ENCODE measurements at places on chromosomes 7 and 10.

- DNase-seq: no peak
These were observed 151.8 kb upstream of the STK17A start for GRCh38 chr7:43431020-43431595.

DNA sequence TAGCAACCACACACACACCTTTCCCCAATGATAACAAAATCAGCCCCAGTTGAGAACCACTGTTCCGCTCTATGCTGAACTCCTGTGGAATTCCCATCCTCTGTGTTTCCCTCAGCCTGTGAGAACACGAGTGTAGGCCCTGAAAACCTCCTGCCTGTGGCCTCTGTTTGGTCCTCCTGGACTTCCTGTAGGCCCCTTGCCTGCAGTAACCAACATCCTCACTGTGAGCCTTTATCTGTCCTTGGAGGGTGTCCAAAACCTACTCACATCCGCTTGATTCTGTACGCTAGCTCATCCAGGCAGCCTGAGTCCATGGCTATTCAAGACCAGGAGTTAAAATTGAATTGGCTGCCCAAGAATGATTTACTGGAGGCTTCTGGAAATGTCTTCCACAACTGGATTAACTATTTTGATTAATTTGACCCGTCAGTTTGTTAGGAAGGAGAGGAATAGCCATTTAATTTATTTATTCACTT is 149.8 kb downstream of the AKR1D1 start:
- no peak for DNase-seq

DNA sequence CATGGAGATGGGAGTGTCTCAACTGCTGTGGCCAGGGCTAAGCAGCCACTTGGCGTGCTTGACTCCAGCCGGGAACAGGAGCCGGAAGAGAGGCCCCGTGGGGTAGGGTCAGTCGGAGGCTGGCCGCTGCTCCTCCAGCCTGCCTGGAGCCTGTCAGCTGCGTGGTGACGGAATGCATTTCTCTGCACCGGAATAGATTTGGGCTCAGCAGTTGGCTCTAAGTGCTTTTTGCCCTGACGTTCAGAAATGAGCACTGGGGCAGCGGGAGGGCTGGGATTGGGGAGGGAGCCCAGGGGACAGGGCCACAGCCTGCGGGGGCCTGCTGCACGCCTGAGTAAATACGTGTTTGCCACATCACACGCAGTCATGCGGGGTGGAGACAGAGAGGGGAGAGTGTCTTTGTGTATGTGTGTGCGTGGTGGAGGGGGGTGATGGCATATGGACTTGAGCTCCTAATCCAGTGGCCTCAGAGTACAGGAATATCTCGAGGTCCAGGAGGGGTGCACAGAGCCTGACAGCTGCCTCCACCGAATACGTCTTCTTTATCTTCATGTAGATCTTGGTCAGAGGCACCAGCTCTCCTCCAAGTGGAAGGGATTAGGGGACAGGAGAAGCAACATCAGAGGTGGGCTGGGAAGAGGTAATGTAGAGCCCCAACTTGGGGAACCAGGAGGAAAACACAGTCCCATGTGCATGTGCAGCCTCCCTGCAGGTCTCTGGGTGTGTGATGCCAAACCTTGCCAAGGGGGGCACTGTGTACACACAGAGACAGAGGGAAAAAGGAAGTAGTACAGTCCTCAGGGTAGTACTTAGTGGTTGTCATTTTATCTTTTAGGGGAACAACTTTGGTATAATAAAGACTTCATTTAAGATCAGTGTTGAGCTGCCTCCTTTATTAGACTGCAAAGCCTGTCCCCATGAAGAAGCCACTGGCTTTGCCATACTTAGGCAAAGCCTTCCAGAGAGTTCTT is 151.4 kb downstream of the CDH23 start:
- peak; percentile 87 for DNase-seq

GRCh38 chr7:158779061-158780000 is 50.0 kb downstream of the ESYT2 start:
- DNase-seq: no peak

DNA sequence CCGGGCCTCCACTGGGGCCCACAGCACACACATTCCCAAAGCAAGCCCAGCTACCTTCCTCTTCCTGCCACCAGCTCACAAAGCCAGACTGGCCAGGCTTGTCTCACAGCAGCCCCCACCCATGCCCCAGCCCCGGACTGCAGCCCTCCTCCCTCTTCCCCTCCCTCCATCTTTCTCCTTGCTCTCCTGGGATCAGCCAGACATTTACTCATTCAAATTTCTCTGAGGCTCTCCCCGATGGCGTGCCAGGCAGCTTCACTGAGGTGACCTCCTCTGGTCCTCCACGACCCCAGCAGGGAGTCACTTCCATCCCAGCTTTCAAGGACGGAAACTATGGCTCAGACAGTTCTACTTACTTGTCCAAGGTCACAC is 187.5 kb downstream of the GRID1 start:
- no peak for DNase-seq

DNA sequence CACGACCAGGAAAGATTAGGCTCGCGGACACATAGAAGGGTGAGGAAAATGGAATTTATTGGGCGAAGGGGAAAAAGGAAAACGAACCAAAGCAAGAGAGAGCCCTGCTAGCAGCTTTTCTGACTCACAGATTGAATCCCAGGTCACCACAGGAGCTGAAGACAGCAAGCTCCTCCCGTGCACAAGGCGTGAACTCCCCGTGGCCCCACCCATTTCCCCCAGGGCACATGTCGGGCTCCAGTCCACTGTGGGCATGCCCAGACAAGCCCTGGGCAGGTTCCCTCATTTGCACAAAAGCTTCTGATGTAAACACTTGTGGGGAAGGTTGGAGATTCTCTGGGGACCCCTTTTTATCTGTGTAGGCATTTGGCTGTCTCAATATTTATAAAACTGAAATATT is 582.4 kb downstream of the SUGCT start:
- DNase-seq: peak; percentile 94

GRCh38 chr7:26046150-26046549 is 105.8 kb upstream of the NFE2L3 start:
- peak; percentile 6 for DNase-seq

DNA sequence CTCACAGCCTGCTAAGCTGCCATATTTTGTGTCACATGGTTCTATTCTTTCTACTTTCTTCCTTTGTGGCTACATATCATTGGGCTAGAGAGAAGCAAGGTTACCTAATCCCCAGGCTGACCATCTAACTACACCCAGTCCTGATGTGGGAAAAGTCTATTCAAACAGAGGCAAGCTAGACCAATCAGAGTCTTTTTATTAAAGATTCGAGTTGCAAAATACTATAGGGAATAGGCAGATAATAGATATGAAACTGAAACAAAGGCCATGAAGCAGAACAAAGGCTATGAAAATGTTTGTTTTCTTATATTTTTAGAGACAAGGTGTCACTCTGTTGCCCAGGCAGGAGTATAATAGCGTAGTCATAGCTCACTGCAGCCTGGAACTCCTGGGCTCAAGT is 36.7 kb downstream of the MTERF1 start:
- no peak for DNase-seq

DNA sequence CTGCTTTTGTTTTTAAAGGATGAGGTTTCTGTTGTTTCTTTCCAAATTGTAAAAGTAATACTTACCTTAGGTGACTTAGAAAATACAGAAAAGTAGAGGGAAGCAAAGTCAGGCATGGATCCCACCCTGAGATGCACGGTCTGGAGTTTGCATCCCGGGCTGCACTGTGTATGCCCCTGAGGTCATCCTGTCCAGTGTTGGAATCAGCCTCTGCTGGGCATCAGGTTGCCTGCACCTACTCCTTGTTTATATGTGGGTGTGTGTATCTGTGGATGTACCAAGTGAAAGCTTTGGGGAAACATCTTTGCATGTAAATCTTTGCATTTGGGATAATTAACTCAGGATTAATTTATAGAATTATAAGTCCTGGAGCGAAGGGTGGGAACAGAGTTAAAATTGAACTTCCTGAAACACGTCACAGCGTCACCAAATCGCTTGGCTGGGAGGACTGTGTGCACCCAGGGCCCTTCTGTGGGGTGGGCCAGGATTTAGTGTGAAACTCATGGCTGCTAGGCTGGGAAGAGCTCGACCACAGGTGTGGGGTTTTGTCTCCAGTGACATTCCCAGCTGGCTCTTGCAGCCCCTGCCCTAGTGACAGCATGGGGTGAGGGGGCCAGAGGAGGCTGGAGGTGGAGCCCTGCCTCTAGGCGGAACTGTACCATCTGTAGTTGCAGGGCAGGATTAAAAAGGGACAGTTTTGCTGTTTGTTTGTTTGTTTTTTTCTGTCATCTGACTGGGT is 27.9 kb downstream of the GTF2IRD1 start:
- no peak for DNase-seq

- peak; percentile 71 for DNase-seq
These were observed 70.6 kb upstream of the RHEB start for GRCh38 chr7:151590071-151590849.

DNA sequence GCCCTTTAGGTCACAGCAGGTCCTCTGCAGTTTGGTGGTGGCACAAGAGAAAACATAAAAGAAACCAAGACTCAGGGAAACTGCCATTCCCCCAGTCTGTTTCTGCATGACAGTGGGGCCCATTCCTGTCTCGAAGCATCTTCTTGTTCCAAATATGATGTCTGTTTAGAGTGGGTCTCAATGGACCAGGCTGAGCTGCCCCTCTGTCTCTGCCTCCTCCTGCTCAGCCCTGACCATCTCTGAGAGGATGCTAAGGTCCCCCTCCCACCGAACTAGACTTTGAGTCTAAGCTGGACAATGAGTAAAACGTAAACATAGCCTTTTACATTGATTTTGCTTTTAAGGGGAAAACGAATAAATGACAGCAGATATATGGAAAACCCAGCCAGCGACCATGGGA is 40.4 kb downstream of the CLEC2L start:
- no peak for DNase-seq

DNA sequence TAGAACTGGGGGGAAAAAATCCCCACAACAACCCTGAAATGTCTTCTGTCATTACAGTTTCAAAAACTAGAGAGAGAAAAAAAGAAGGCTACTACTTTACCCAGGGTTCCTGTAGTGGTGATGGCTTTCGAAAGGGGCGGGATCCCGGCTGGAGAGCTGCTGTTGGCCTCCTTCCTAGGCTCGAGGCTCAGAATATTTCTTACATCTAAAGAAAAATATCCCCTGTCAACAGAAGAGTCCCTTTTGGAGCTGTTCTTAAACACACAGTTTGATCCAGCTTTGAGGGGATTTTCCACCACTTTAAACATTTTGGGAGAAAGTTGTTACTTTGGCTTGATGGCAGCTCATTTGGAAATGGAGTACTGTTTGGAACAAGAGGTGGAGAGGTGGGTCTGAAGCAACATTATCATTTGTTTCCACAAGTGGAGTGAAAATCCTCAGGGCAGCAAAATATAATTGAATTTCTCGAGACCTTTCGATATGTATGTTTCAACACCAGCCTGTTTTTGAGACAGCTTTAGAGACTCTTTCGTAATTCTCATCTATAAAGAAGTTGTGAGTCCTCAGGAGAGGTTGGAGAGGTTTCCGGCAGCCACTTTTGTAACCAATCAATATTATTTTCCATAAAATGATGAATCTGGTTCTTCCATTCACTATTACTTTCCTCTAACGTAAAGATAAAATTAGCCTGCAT is 5.1 kb downstream of the HOXA13 start:
- DNase-seq: no peak

DNA sequence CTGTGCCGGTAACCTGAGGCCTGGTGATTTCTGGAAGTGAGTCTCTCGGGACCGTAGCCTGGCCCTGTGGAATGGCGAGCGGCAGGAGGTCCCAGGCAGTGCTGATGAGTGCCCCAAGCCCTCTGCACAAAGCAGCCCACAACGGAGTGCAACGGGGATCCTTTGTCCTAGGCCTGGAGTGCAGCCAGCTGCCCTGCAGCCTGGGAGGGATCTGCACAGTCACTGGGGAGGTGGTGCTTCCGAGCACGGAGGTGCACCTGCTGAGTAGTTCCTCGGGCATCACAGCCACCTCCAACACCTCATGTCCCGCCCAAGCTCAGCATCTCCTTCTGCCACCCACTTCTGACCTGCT is 162.8 kb upstream of the ZMIZ1 start:
- peak; percentile 79 for DNase-seq

GRCh38 chr7:80139236-80139635 is 4.6 kb downstream of the GNAI1 start:
- DNase-seq: no peak

- DNase-seq: no peak
These were observed 88.2 kb downstream of the ELFN1 start for GRCh38 chr7:1758028-1758858.

DNA sequence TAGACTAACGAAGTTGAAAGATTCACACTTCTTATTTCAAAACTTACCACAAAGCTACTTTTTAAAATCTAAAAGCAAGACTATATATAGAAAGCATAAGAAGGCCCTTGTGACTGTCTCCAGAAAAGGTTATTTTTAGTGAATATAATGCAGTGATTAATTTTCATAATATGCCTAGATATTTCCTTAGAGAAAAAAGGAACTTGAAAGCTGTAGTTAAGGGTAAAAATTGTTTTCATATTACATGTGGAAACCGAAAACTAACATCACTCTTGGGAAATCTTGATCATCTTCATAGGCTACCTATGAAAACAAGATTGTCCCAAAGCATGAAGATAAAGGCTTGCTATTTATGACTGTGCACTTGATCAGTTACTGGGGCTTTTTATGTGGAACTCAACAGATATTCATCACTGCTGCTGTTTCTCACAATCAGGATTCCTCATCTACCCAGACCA is 223.2 kb downstream of the SH2D4B start:
- DNase-seq: no peak

DNA sequence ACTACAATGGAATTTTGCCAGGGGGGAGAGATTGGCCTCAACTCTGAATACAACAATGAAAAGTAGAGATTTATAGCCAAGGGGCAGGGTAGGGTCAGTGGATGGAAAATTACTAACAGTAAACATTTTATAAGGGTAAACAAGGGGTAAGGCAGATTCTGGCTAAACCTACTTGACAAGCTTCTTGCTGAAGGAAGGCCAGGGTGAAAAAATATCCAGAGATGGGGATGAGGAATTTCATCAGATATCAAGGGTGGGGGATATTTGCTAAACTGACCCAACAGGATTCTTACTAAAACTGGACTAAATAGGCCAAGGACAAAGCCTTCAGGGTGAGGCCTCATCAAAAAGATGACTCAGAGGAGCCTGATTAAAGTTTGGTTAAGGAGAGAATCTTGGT is 156.3 kb downstream of the RTKN2 start:
- no peak for DNase-seq

- DNase-seq: no peak
These were observed 60.0 kb downstream of the DGKB start for GRCh38 chr7:14842523-14842922.

- DNase-seq: no peak
These were observed 101.7 kb downstream of the AUTS2 start for GRCh38 chr7:69699931-69700330.

DNA sequence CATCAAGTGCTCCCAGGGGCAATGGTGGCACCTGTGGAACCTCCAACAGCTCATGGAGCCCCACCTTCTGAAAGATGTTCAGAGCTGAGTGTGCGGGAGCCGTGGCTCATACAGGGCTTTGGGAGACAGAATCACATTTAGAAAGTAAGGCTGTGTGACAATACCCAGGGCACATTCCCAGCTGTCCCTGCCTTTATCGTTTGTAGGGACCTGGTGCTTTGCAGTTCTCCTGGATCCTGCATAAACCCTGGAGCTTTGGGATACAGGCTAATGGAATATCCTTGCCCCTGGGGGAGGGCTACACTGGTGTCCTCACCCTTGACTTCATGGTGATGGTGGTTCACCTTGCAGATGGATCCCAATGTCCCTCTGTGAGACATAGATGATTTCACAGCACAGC is 134.8 kb upstream of the LAMB4 start:
- no peak for DNase-seq

GRCh38 chr7:142646386-142647140 is 102.7 kb upstream of the PRSS1 start:
- no peak for DNase-seq

All from osteocyte (in vitro differentiated cells).